ENCODE measurements at places on chromosomes 11 and 22. TPM values are rescaled to one million over a fixed set of nuclear protein-coding genes. Genes with fewer than 3 reads are reported as not detected.

DNA sequence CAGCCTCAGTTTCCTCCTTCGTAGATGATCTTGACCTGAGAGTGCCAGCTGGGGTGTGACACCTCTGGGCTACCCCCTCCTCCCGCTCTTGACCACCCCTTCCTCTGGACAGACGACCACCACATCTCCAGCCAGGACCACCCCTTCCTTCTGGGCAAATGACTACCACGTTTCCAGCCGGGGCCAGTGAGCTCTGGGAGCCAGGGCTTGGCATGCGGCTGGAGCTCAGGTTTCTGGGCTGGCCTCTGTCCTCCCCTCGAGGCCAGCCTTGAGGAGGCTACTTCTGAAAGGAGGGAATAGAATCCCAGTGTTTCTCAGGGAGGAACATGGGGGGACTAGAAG, 120.9 kb downstream of the KCNQ1OT1 start:
- no peak for DNase-seq

DNA sequence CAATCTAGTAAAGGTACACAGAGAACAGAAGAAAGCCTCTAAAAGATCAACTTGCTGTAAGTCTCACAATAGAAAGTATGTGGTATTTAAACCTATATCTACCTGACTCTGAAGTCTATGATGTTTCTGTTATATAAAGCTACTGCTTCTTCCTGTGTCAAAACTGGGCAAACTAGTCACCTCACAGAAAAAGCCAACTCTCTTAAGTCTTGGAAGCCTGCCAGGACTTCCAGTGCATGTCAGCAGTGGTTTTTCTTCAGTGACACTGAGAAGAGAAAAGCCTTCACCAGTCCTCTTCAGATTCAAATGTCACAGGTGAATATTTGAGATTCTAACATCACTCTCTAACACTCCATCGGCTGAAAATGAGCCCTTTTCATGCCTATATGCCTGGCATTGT, 808.0 kb downstream of the DLG2 start:
- DNase-seq: no peak

DNA sequence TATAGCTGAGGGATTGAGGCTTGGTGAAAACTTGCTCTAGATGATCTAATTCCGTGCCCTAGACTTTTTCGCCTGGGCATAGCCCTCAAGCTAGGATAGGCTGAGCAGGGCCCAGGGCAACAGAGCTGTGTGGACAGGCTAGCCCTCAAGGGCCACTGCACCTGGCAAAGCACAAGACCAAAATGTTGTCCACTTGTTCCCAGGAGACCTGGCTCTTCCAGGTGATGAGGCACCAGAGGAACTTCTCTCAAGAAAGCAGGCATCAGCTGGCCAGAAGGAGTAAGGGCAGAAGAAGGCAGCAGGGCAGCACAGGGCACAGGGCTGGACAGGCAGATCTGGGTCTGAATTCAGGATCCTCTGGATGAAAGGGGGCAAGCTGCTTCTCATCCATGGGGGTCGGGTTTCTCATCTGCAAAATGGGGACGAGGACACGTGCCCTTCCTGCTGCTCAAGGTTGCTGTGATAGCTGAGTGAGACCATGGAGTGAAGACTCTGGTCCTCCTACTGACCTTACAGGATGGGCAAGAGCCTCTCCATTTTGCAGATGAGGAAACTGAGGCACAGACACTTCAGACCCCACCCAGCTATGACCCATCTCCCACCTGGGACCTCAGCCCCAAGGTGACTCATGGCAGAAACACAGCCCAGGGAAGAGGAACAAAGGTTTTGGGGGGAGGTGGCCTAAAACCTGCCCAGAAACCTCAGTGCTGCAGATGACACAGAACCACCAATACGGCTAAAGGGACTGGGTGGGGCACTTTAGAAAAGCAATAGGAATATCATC, 42.2 kb upstream of the PRDM11 start:
- no peak for DNase-seq

GRCh38 chr11:134668076-134668475, 256.0 kb upstream of the B3GAT1 start:
- no peak for DNase-seq

DNA sequence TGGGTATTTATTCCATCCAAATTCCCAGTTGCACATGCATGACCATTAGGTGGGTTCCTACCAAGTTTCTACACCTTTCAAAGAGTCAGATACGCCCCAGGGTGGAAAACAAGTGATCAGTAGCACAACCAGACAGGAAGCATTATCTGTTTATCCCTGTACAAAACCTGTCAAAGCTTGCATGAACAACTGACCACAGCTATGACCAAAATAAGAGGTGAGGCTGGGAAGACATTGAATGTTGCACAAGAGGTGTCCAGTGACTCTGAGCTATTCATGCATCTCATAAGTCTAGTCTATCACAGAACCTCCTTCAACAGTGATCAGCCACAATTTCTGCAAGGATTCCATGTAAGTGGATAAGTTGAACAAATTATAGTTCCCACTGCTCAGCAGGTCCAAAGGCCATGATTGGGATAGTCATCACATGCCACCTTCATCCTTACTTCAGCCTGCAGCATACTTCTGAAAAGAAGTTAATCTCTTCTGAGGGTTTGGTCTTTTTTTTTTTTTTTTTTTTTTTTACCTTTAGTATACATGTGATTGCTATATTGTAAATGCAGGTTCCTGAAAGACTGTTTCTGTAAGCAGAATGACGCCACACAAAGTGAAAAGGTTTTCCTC, 28.0 kb upstream of the TMEM45B start:
- DNase-seq: no peak

GRCh38 chr22:40408718-40409612, 38.6 kb downstream of the SGSM3 start:
- no peak for DNase-seq

The CDC45 gene
- total RNA-seq: 0.53 TPM

The PRR33 gene
- not detected for total RNA-seq

The VWA5A gene
- total RNA-seq: 6.4 TPM

The OR8B12 gene
- total RNA-seq: not detected

Data from CD4-positive, alpha-beta memory T cell (primary cell).